NCI-H1417 (cell line): ENCODE measurements at places on chromosomes 3 and 15.
A peak's percentile ranks its signal among the peaks of the same experiment; 100 is the strongest.

DNA sequence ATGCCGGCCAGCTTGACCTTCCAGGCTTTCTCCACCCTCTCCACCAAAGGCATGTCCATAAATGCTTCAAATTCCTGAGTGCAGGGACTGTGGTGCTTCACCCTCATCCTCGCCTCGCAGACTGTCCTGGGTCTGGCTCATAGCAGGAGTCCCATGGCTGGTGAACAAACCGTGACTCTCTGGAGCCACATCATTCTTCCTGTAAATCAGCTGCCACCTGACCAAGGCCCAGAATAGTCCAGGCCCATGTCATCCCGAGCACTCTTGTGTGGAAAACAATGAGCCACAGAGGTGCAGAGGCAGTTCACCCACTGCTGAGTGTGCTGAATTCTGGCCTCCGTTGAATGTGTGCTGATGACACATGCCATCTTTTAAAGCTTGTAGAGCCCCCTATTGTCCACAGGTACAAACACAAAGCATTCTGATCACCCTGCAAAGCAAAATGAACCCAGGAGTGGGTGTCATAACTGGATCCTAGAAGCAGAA lies 68.6 kb downstream of the ABHD5 start:
- peak; percentile 4 for DNase-seq

GRCh38 chr3:110708156-110708555 lies 363.5 kb upstream of the NECTIN3 start:
- no peak for DNase-seq

- no peak for DNase-seq
Observed at GRCh38 chr15:49692514-49693090, 71.8 kb downstream of the DTWD1 start.

DNA sequence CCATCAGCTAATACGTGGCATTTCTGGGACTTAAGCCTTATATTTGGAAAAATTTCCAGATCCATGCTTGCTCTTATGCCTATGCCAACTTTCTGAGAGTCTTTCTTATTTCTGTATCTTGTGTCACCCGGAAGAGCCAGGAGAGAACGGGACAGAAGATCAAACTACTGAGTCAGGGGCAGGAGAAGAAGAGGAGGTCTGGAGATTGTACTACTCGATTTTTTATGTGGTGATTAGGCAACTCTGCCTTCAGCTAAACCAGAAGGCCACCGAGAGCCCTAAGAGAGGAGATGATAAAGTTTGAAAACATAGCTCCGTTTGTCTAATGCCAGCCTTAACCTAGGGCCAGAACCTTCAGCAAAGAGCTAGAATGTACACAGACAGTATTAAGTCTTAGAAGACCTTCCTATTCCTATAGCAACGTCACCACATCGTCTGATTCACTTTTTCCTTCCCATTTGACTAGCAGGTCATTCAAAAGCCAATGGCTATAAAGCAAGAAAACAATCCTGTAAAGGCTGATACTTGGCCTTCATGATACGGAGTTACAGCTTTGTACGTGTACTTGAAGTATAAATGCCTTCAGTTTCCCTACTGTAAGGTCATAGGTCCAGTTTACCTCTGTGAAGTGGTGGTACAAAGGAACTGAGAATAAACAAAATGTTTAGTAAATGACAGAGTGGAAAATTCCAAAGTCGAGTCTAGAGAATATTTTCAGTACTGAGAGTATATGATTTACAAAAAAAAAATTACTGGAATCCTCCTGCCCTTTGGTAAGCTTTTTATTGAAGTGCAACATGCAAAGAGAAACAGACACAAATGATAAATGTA lies 96.1 kb upstream of the ICE2 start:
- no peak for DNase-seq

GRCh38 chr15:70488002-70488605 lies 275.3 kb downstream of the UACA start:
- DNase-seq: peak; percentile 84

DNA sequence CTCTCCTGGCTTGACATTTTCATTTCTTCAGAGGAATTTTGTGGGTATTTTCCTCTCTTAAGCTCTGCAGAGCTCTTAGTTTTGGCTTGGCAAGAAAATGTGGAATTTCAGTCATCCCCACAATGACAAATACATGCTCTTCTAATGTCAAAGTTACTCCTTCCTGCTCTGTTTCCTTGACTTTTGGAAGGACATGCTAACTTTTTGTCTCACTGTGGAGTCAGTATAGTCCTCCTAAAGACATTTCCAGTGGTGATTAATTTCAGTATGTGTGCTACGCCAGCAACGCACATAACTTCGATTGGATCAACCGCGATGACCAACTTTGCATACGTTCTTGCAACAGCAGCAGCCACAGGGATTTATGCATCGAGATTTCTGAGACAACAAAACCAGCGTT lies 13.3 kb downstream of the EBLN2 start:
- no peak for DNase-seq

DNA sequence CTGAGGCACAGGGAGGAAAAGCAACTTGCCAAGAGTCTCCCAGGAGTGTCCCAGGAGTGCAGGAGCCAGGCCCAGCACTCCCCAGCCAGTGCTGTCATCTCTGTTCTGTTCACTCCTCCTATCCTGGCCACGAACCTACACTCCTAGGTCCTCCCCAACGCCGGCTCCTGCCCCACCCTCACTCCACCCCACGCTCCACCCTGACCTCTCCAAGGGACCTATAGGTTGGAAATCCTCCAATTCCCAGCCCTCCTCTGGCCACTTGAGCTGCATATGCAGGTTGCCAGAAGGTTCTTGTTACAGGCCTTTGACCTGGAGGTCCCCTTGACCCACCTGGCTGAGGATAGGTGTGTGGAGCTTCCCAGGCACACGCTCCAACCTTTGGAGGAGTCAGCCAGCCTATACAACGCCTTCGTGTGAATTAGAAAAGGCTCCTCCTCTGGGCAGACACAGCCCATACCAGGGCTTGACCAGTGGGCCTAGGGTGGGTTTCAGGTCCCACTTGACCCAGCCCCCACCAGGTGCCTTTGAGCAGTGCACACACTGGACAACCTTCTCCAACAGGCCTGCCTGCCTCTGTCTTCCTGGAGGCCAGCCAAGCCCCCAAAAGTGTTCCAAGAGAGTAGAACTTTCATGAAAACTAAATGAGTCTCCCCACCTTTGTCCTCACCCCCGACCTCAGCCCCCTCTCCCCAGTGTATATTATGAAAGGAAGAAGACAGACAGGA lies 167.2 kb upstream of the TLE3 start:
- no peak for DNase-seq

GRCh38 chr3:45236964-45237363 lies 10.9 kb upstream of the TMEM158 start:
- no peak for DNase-seq
